ENCODE measurements at places on chromosomes 6 and 20. TPM values are rescaled to one million over a fixed set of nuclear protein-coding genes. Genes with fewer than 3 reads are reported as not detected.

GRCh38 chr20:3559637-3560036 lies 88.8 kb downstream of the ATRN start:
- H3K36me3 ChIP-seq = no peaks in the 10 kb centered on the region
- no peak overlapping the region for H3K4me3 ChIP-seq
- H3K27me3 ChIP-seq = no peaks in the 10 kb centered on the region
- H3K27ac ChIP-seq = no peak overlapping the region
- no peak for DNase-seq
- no peaks in the 10 kb centered on the region for H3K4me1 ChIP-seq

FRK gene
- total RNA-seq = 0.11 TPM

DNA sequence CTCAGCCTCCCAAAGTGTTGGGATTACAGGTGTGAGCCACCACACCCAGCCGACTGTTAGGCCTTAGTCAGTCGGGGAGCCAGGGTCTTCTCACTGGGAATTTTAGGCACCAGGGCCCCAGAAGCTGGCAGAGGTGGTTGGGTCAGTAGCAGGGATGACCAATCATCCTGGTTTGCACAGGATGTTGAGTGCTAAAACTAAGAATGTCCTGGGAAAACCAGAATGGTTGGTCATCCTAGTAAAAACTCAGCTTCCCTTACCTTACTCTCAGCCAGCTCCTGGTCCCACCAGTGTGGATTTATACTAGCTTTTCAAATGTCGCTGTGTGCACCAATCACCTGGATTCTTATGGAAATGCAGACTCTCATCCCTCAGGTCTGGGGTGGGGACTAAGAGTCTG lies 31.8 kb downstream of the KCNG1 start:
- H3K27me3 ChIP-seq = no peaks in the 10 kb centered on the region
- no peak overlapping the region for H3K27ac ChIP-seq
- no peak for DNase-seq
- H3K36me3 ChIP-seq = no peaks in the 10 kb centered on the region
- H3K4me3 ChIP-seq = no peak overlapping the region
- H3K4me1 ChIP-seq = no peaks in the 10 kb centered on the region

GRCh38 chr6:125981571-125982185 lies 4.7 kb upstream of the TRMT11 start:
- H3K27me3 ChIP-seq = no peaks in the 10 kb centered on the region
- no peaks in the 10 kb centered on the region for H3K36me3 ChIP-seq
- DNase-seq = no peak
- H3K4me1 ChIP-seq = peaks cover 6% of the 10 kb centered on the region

GRCh38 chr6:111804627-111805235 lies 68.5 kb downstream of the FYN start:
- peaks cover 22% of the 10 kb centered on the region for H3K4me1 ChIP-seq
- H3K27me3 ChIP-seq = no peaks in the 10 kb centered on the region
- H3K36me3 ChIP-seq = no peaks in the 10 kb centered on the region
- DNase-seq = no peak
- no peak overlapping the region for H3K27ac ChIP-seq
- no peak overlapping the region for H3K4me3 ChIP-seq

PI16 gene
- total RNA-seq = not detected

GRCh38 chr20:20366551-20366875 lies 1.4 kb upstream of the INSM1 start:
- H3K27me3 ChIP-seq = peaks cover 100% of the 10 kb centered on the region
- no peaks in the 10 kb centered on the region for H3K36me3 ChIP-seq
- H3K4me3 ChIP-seq = peak overlapping the region; percentile 46

- no peaks in the 10 kb centered on the region for H3K4me1 ChIP-seq
- no peaks in the 10 kb centered on the region for H3K27me3 ChIP-seq
- no peak overlapping the region for H3K4me3 ChIP-seq
- no peaks in the 10 kb centered on the region for H3K36me3 ChIP-seq
- H3K27ac ChIP-seq = no peak overlapping the region
Measured at GRCh38 chr6:69584913-69585729, 211.7 kb downstream of the LMBRD1 start.

Data from neural progenitor cell (in vitro differentiated cells).